Cardiac fibroblast (primary cell): ENCODE measurements at places on chromosomes 4 and X.
A peak's percentile ranks its signal among the peaks of the same experiment; 100 is the strongest.

- DNase-seq, result no peak
These were observed 53.7 kb downstream of the PDS5A start for GRCh38 chr4:39924014-39924413.

GRCh38 chrX:129523079-129523911 lies at the start of gene SMARCA1:
Gene SMARCA1 (minus strand): TSS chrX:129523490. CDS start chrX:129523370, 120 bp downstream.
- peak; percentile 76 for DNase-seq

DNA sequence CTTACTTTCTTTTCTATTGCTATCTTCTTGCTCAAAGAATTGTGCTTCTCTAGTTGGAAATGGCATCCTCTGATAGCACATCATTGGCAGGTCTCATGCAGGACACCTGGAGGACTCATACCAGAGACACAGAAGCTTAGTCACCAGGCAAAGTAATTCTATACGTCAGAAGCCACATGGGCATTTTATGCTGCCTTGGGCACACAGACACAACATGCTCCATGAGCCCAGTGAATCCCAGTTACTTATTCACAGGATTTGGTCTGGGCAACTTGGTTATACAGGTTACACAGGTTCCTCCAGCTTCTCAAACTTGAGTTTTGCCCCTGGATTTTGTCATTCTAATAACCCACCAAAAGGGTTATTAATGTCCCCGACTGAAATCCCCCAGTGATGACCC lies 7.1 kb downstream of the RASSF6 start:
- no peak for DNase-seq

DNA sequence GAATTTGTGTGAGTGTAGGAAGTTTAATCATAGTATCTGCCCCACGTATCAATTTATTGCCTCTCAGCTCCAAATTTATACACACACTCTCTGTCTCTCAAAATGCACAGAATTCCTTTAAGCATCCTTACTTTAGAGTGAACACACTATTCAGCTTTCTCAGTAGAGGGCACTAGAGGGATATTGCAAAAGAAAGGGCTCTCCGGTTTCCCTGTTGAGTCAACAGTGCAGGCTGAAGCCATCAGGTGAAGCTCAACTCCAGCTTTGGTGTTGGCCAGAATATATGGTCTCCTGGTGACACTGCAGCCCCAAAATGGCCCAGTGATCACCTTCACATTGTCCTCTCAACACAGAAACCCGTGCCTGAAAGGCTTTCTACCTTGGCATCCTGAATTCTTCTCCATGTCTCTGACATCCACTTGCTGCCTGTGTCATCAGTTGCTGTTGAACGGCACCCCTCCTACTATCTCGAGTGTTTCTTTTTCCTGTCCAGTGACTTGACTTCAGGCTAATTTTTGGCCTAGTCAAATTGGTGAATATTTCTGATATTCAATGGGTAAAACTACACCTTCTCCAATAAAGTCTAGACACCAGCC lies 670.5 kb downstream of the GABRG1 start:
- DNase-seq, result peak; percentile 29

GRCh38 chr4:184147858-184148737 lies 69.6 kb downstream of the ENPP6 start:
- peak; percentile 19 for DNase-seq

- DNase-seq, result no peak
These were observed 635.9 kb upstream of the FRG1 start for GRCh38 chr4:189304809-189305208.

- DNase-seq, result no peak
These were observed 27.0 kb upstream of the TSPAN5 start for GRCh38 chr4:98685225-98686042.

- no peak for DNase-seq
These were observed 171.5 kb downstream of the SMIM20 start for GRCh38 chr4:26085551-26085950.

- DNase-seq, result peak; percentile 11
These were observed 345.1 kb downstream of the ARHGAP10 start for GRCh38 chr4:148076964-148077363.

DNA sequence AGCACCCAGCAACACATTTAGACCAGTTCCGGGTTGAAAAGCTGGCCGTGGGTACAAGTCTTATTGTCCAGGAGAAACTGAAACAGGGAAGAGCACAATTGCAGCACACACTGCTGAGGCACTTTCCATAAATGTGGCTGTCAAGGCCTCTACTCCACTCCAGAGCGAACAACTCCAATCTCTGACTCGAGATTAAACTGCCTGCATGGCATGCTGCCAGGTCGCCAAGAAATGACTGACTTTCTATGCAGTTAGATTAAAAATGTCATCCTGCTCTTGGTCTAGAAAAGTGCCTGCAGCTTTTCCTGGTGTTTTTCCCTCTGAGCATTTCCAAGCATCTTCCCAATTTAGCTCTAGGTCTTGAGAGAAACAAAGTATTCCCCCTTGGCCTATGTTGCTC lies 260.6 kb upstream of the EMCN start:
- peak; percentile 6 for DNase-seq

- DNase-seq, result no peak
These were observed 27.3 kb downstream of the COL25A1 start for GRCh38 chr4:109275066-109275745.

GRCh38 chrX:40734971-40735324 lies 394 bp downstream of the MED14 start:
- peak; percentile 31 for DNase-seq

DNA sequence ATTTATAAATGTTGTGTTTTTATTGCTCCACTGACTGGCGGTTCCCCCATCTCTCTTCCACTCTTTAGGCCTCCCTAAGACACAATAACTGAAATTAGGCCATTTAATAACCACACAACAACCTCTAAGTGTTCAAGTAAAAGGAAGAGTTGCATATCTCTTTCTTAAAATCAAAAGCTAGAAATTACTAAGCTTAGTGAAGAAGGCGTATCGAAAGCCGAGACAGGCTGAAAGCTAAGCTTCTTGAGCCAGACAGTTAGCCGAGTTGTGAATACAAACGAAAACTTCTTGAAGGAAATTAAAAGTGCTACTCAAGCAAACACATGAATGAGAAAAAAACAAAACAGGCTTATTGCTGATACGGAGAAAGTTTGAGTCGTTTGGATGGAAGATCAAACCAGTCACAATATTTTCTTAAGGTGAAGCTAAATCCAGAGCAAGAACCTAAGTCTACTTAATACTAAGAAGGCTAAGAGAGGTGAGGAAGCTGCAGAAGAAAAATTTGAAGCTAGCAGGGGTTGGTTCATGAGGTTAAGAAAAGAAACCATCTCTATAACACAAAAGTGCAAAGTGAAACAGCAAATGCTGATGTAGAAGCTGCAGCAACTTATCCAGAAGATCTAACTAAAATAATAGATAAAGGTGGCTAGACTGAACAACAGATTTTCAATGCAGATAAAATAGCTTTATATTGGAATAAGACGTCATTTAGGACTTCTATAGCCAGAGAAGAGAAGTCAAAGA lies 194.0 kb upstream of the TTC29 start:
- no peak for DNase-seq

DNA sequence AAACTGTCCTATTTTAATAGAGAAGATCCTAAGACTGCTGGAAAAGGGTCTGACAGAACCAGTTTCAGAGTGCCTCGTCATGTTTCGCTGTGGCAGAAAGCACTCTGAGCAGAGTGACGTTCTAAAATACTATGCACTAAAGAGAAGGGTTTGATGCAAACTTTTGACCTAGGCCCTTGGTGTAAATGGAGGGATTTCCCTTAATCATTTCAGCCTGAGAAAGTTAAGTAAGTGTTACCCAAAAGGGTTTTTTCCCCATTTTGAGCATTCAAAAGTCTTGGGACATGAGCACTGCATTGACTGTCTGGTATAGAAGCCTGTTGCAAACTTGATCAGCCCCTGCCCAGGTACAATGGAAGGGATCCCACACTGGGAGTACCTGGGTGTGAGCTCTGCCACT lies 157.5 kb upstream of the ATOH1 start:
- DNase-seq, result no peak

DNA sequence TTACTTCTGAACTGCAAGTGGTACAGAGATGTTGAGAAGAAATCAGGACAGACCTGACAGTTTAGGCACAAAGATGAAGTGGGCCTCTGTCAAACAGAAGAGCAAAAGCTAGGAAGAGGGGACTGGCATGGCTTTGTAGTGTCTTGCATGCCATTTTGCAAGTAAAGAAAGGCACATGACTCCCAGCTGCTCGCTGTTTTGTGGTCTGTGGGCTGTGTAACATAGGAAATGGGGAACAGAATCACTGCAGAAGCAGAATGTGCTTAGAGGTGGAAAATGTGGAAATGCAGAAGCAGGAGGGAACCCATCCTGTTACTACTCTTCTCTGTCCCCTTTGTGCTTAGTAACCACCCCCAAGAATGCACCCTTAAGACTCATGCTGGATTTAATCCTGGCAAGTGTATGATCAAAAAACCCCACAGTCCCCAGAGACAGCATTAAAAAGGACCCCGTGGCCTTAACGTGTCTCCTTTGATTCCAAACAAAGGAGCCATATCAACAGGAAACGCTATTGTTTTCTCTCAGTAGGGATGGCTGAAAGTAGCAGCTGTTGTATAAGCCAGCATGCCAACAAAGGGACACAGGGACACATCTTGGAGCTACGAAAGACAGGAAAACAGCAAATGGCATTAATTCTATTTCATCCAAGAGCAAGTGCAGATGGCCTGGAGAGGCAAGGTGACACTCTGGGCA lies 177.6 kb upstream of the GLRA2 start:
- no peak for DNase-seq

GRCh38 chr4:7055111-7055989 lies 12.2 kb downstream of the TADA2B start:
- no peak for DNase-seq

GRCh38 chr4:111360906-111361305 lies 738.0 kb upstream of the PITX2 start:
- DNase-seq, result no peak

DNA sequence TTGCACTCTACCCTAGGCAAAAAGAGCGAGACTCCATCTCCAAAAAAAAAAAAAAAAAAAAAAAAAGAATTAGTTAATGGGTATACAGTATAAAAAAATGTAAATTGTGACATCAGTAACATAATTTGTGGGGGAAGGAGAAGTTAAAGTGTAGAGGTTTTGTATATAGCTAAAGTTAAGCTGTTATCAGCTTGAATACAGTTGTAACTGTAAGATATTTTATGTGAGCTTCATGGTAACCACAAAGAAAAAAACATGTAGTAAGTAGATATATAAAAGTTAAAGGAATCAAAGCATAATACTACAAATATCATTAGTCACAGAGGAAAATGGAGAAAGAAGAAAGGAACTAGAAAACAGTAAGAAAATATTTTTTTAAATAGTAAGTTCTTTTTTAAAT lies 53.2 kb upstream of the EPGN start:
- DNase-seq, result no peak

- no peak for DNase-seq
These were observed 56.2 kb upstream of the TMEM33 start for GRCh38 chr4:41878991-41879491.

DNA sequence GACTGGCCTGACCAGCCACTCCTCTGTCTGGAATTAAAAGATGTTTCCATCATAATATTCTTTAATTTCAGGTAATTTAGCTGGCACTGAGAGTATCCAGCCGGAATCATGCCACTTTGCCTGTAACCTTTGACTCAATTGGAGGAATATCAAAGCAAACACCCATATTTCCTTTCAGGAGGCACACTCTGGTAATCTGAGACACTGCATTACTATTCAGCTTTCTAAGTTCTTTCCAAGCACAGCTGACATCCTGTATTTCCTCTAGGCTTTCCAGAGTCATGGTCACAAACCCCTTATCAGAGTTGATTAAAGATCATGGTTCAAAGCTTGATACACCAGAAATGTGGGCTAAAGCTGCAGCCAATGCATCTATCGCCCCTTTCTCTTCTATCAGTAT lies 29.3 kb downstream of the INTS12 start:
- DNase-seq, result peak; percentile 10

GRCh38 chrX:626745-627509 lies 3.7 kb upstream of the SHOX start:
- DNase-seq, result peak; percentile 8

DNA sequence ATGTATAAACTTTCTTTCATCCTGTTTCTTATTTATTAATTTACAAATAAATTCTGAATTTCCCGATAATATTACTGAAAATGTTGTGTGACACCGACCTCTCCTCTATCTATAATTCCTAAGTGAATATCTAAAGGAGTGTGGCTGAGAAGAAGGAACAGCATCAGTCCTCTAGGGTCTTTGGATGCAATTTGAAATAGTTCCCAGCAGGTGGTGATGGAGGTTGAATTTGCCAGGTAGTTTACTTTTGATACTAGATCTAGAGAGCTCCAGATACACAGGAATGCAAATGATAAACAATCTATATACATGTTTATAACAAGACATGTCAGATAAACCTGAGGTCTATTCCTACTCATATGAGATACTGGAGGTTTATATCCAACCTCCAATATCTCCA lies 305.4 kb downstream of the PCDH18 start:
- peak; percentile 48 for DNase-seq

GRCh38 chrX:139120760-139121159 lies 409.2 kb upstream of the FGF13 start:
- DNase-seq, result no peak

- no peak for DNase-seq
These were observed 222.1 kb upstream of the JADE1 start for GRCh38 chr4:128587382-128587781.

DNA sequence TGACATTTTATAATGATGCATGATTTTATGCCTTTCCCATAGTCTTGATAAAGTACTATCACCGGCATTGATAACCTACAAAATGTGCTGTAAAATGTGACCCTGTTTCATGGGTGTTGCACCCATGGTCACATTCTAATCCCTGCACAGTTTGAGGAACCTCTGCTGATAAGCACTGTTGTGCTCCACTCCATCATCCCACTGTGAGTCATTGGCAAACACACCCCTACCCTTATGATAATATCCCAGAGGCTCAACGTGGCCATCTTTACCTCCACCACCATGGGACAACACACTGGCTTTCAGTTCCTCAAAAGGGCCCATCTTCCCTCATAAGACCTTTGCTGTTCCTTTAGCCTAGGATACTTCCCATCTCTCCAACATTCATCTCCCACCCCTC lies 32.0 kb upstream of the SGMS2 start:
- DNase-seq, result no peak

DNA sequence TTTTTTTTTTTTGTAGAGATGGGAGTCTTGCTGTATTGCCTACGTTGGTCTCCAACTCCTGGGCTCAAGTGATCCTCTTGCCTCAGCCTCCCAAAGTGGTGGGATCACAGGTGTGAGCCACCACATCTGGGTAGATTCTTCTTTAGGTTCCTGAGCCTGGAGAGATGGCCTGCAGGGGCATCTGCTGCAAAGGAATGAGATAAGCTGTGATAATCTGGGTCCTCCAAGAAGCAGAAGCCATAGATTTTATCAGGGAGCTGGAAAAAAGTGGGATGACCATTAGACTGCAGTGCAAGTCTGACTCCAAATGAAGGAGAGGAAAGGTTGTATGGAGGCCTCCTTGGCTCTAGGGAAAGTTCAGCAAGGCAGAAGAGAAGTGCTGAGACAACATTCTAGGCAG lies 19.0 kb upstream of the ACSL1 start:
- DNase-seq, result no peak
